ENCODE measurements at places on chromosomes 12 and 14.
A peak's percentile ranks its signal among the peaks of the same experiment; 100 is the strongest.

- no peak for DNase-seq
These were observed 28.2 kb downstream of the KLRK1 start for GRCh38 chr12:10361622-10362021.

- no peak for DNase-seq
These were observed 118.5 kb downstream of the RFLNA start for GRCh38 chr12:124413401-124413800.

- no peak for DNase-seq
These were observed 67.3 kb upstream of the USP15 start for GRCh38 chr12:62192903-62193250.

DNA sequence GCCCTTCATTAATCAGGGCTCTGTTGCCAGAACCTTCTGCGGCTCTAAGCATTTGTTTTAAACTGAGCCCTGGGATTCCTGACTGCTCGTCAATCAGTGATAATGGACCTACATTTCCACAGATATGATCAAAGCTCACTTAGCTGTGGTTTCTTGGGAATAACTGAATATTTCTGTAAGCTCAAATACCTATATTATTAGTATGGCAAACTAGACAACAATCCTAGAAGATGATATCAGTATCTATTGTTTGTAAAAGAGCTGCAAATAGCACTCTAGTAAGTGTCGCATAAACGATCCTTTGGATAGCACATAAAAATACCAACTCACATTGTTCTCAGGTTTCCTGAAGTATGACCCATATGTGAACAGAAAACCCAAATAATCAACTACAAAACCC lies 150.4 kb downstream of the PPM1H start:
- DNase-seq, result no peak

DNA sequence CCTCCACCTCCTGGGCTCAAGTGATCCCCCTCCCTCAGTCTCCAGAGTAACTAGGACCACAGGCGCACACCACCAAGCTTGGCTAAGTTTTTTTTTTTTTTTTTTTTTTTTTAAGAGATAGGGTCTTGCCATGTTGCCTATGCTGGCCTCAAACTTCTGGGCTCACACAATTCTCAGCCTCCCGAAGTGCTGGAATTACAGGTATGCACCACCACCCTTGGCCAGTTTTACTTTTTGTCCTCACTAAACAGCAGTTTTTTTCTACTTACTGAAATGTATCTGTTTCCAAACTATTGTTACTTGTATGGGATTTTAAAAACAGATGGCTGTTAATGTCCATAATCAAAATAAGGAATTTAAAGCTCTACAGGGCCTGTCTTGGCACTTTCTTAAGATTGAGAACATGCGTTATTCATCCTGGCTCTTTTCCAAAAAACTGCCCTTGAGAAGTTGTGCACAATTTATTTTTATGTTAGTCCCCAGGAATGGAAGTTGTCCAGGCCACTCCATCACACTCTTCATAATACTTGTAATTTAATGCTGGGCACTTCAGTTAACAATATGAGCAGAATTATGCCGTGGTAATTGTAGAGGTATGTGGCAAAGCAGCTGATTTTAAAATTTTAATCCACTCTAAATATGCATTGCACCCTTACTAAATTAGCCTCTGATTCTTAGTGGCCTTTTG lies 51.9 kb upstream of the REP15 start:
- DNase-seq, result no peak

GRCh38 chr12:104866291-104866690 lies 91.8 kb downstream of the SLC41A2 start:
- DNase-seq, result no peak

DNA sequence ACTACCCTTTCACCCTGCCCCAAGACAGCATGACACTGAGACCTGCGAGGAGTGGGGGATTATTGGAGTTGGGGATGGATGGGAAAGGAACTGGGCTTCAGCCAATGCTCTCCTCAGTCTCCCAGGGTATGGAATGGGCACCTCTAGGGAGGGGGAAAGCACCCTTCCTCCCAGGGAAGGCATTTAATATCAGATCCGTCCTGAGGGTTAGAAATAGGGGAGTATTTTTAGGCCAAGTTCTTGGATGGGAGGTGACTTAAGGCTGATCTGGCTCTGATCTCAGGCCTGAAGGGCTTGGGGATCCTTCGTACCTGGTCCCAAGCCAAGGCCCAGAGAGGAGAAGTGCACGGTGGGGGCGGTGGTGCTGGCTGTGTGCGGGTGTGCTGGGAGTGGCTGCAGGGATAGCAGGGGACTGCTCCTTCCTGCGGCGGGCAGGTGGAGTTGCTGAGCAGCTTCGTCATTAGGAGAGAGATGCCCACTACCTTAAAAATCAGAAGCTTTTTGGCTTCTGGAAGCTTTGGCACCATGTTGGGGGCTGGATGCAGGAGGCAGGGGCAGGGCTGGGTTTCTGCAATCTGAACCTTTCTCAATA lies 7.0 kb upstream of the CEBPE start:
- DNase-seq, result no peak

GRCh38 chr12:1872448-1872847 lies 46.0 kb downstream of the CACNA2D4 start:
- DNase-seq, result no peak

DNA sequence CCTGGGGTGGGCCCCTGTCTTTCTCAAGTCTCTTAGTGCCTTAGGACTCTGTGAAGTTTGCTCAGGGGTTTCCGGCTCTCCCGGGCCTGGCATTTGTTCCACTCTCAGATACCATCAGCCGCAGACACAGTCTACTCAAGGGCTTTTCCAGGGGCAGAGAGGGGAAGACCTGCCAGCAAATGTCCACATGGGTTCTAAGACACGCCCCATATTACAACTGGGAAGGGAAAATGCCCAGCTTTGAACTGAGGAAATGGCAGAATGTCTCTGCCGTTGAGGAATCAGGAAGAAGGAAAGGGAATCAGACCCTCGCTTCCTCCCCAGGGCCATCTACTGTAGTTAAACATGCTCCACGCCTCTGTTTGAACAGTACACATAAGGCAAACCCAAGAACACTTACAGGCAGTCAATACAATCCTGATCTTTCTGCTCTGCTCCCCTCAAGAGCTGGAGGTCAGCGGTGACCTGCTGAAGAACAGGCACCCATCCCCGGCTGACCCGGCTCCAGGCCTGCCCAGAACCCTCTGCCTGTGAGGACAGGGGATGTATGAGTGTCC lies 7.9 kb downstream of the CCDC85C start:
- no peak for DNase-seq

DNA sequence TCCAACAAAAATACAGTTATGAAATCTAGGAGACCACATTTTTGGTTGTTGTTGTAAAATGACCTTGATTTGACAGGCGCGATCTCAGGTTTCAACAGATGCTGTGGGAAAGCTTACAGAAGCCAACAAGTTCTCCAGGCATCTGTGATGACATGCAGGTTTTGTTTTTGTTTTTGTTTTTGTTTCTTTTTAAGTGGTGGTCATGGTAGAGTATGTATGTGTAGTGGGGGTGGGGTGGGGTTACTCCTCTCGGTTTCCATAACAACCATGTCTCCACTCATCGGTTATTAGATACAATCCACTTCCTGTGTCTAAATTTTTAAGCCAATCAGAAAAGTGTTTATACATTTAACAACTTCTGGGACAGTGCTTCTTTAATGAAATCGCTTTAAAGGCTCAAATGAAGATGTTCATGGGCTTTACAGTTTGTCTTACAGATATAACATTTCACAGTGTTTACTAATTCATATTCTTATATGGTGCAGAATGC lies 199.9 kb upstream of the FOXN3 start:
- peak; percentile 4 for DNase-seq

GRCh38 chr14:72708708-72709475 lies 185.0 kb downstream of the DPF3 start:
- DNase-seq, result no peak

DNA sequence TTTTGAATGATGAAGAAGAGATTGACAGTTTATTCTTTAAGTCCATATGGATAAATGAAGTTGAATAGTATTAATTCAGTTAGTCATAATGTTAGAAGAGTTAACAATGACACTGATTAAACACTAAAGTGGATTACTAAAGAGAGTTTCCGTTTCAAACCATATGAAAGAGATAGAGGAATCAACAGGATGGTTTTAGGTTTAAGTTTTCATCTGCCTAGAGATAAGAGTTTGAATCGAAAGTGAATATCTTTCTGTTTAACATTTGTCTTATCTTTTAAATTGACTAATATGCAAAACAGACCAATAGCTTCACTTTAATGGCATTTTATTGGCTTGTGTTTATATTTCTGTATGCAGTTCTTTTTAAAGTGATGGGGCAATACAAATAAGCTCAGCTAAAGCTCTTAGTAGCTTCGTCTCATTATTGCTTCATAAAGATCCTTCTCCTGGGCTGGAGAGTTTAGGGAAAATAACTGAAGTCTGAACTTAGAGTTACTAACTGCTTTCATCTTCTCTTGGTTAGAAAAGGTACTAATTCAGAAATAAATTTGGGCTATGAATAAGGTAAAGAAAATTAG lies 66.0 kb downstream of the MIPOL1 start:
- no peak for DNase-seq

DNA sequence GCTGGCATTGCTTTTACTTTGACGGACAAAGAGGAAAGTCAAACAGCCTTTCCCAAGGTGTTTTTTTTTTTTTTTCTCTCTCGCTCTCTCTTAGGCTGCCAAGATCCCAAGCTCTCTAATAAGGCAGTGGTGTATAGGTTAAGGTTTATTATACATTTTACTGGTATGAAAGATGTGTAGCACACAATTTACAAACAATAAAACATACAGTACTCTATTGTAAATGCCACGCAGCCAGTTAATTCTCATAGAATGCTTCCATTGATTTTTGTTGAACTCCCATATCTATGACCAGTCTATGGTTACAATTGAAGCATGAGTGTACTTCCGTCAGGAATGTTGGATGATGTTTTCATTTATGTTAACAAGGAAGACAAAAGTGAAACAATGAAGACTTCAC lies 106.4 kb upstream of the GSC start:
- DNase-seq, result no peak

DNA sequence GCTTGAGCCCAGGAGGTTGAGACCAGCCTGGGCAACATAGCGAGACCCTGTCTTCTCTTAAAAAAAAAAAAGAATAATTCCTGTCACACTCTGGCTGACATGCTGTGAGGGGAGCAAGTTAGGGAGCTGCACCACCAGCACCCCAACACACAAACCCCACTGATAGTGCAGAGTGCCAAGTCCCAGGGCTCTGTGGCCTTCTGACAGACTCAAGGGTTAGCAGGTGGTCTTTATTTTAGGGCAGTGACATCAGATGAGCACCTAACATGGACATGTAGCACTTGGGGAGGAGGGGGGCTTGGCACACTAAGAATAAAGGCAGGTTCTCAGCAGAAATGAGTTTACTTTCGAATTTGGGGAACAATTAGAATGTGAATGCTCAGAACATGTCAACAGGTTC lies 6.8 kb downstream of the USP5 start:
- DNase-seq, result no peak

DNA sequence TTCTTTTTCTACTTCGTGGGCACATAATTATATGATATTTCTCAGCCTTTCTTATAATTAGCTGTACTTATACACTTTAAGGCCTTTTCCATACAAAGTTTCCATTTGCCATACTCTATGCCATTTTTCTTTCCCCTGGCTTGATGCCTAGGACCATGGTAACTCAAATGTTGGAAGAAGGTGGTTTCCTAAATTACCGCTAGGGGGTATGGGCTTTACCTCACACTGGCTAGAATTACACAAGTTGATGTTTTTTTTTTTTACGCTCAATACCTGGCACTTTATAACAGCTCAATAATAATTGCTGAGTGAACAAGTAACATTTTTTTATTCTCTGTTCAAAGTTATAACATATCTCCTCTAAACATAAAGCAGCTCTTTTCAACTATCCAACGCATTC lies 306.8 kb upstream of the LRFN5 start:
- DNase-seq, result no peak

- DNase-seq, result no peak
These were observed 31.9 kb upstream of the DLK1 start for GRCh38 chr14:100694579-100695422.

DNA sequence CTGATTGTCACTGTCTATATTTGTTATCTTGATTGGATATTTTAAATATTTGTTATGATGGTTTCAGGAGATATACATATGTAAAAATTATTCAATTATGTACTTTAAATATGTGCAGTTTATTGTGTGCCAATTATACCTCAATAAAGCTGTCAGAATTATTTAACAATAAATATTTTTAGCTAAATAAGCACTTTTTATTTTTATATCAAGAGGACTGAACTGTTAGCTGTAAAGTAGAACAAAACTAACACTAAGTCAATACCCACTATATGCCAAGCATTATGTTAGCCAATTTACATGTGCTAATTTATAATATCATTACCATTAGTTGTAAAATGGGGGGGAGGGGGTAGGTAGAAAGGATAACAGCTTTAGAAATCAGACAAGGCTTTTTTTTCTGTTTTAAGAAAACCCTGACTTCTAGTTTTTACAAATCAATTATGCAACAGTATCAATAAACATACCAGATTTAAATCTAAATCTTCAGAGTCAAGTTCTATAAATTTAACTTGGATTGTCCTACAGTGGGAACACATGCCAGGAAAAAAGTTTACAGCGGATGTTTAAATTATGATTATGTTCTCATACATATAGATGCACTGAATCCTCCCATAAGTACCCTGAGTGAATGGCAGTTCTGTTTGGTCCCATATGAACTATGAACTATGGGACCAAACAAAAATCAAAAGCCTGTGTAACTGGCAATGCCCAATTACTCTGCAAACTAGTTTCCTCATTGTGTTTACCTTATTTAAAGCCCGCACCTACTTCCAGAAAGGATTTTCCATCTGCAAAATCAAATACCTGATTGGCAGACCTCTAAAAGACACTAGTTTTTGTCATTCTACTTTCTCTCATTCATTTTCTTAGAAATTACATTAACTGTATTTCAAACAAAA lies 2.8 kb downstream of the RALGAPA1 start:
- no peak for DNase-seq

All from hematopoietic multipotent progenitor cell treated with erythropoietin and hydrocortisone succinate and interleukin-3 and kit ligand, for 15 days (in vitro differentiated cells).